ENCODE measurements at places on chromosomes 4 and X. TPM values are rescaled to one million over a fixed set of nuclear protein-coding genes. Genes with fewer than 3 reads are reported as not detected.

The SPIN3 gene
- 7.3 TPM for total RNA-seq

The KIF4A gene
- 34.0 TPM for total RNA-seq

The APBB2 gene
- total RNA-seq: 0.75 TPM

The EDA2R gene
- total RNA-seq: 2.5 TPM

The ADRA2C gene
- not detected for total RNA-seq

The SLC4A4 gene
- total RNA-seq: 2.3 TPM

The LEF1 gene
- 68.2 TPM for total RNA-seq

The HSFX1 gene
- total RNA-seq: 0.50 TPM

The DUSP21 gene
- not detected for total RNA-seq

The TACR3 gene
- not detected for total RNA-seq

The CSAG1 gene
- not detected for total RNA-seq

The CASP3 gene
- total RNA-seq: 77.1 TPM

The RXFP1 gene
- not detected for total RNA-seq

The UCP1 gene
- total RNA-seq: not detected

DNA sequence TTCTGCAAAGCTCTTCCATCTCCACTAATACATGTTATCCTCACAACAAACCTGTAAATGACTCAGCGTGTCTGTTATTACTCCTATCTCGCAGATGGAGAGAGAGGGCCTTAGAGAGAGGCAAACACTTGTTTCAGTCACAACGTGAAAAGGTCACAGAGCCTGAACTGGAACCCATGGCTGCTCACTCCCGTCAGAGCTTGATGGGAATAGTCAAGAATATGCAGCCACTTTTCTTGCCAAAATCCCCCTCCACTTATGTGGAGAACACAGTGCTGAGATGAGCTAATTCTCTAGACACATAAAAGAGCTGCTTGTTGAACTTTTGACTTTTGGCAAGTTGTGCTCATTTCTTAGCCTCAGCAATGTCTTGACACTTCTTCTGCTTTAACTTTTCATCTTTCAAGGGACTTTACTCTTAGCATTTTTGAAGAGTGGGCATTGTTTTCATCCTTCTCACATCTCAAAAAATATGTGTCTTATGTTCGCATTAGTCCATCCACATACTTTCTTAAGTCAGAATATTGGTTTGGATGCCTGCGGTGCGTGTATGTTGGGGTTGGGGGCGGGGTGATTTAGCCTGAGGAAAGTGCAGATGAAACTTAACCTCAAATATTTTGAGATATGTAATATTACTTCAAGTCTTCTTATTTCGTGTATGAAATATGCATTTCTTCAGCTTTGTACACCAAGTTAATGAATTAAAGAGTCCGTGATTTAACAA, 69.2 kb downstream of the SYNPO2 start:
- H3K27me3 ChIP-seq: peaks cover 5% of the 10 kb centered on the region
- no peaks in the 10 kb centered on the region for H3K36me3 ChIP-seq
- no peak for DNase-seq
- H3K4me3 ChIP-seq: no peak overlapping the region

GRCh38 chr4:125070861-125071260, 243.9 kb upstream of the FAT4 start:
- no peaks in the 10 kb centered on the region for H3K27me3 ChIP-seq
- no peaks in the 10 kb centered on the region for H3K36me3 ChIP-seq

DNA sequence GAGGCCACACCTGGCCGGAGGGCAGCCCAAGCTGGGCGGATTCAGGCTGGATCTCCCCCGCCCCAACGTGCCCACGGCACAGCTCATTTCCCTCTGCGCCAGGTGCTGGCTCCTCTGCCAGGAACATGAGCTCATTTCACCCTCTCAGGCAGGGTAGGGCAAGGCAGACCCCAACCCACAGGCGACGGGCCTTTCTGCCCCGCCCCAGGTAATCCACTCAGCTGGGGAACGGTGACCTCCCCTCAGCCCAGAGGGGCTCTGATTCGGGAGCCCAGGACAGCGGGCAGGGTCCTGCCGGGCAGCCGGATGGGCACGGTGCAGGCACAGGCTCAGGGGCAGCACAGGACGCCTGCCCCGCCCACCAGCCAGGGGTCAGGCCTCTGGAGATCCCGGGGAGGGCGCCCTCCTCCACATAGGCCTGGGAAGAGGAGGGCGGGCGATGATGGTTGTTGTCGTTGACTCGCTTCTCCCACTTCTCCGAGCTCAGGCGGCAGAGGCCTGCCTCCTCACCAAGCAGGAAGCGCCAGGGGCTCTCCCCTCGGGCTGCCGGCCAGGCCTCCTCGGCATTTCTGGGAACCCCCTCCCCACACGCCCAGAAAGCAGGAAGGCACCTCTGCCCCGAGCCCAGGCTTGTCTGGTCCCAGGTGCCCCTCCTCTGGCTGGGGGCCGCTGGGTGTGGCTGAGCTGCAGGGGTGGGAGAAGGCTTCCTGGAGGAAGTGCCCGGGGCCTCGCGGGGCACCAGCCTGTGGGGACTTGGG, 31.1 kb downstream of the TACC3 start:
- no peak overlapping the region for H3K4me3 ChIP-seq
- H3K36me3 ChIP-seq: no peaks in the 10 kb centered on the region
- no peaks in the 10 kb centered on the region for H3K27me3 ChIP-seq
- peaks cover 9% of the 10 kb centered on the region for H3K4me1 ChIP-seq
- DNase-seq: peak; percentile 56

GRCh38 chrX:12210196-12210815, 72.0 kb downstream of the FRMPD4 start:
- H3K27me3 ChIP-seq: no peaks in the 10 kb centered on the region
- no peaks in the 10 kb centered on the region for H3K4me1 ChIP-seq
- H3K4me3 ChIP-seq: no peak overlapping the region
- no peak for DNase-seq

DNA sequence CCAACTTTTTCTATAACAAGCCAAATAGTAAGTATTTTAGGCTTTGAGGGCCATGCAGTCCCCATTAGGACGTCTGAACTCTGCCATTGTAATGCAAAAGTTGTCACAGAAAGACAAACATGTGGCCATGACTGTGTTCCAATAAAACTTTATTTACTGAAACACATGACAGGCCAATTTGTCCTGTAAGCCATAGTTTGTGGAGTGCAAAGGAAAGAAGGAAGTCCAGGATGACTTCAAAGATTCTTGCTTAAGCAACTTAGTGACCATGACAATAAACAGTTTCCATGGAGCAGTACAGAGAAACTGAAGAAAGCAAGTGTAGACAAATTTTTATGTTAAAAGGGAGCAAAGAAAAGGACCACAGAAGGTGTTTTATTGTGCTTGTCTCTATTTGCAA, 35.0 kb upstream of the MYOZ2 start:
- no peak for DNase-seq
- H3K27me3 ChIP-seq: peaks cover under 1% of the 10 kb centered on the region
- no peaks in the 10 kb centered on the region for H3K36me3 ChIP-seq
- H3K4me1 ChIP-seq: peaks cover 2% of the 10 kb centered on the region

- H3K36me3 ChIP-seq: no peaks in the 10 kb centered on the region
- peaks cover 33% of the 10 kb centered on the region for H3K27me3 ChIP-seq
- H3K27ac ChIP-seq: no peak overlapping the region
- H3K4me1 ChIP-seq: peaks cover 3% of the 10 kb centered on the region
Observed at GRCh38 chr4:54217642-54218495, 11.2 kb upstream of the PDGFRA start.

DNA sequence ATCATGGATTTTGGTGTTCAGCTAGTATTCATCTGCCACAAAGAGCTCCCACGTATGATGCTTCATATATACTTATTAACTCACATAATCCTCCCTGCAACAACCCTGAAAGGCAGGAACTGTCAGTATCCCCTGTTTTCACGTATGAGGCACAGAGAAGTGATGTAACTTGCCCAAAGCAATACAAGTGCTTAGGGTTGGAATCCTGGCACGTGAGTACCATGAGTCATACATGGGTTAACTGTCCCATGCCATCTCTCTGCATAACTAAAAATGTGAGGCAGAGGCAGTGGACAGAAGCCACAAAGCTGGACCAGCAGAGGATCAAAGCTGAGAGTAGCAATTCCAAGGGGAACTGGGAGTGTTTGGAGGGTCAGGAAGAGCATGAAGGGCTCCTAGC, 35.7 kb upstream of the EGFL6 start:
- no peaks in the 10 kb centered on the region for H3K36me3 ChIP-seq
- no peak overlapping the region for H3K4me3 ChIP-seq
- H3K27me3 ChIP-seq: no peaks in the 10 kb centered on the region
- H3K4me1 ChIP-seq: no peaks in the 10 kb centered on the region
- no peak overlapping the region for H3K27ac ChIP-seq

DNA sequence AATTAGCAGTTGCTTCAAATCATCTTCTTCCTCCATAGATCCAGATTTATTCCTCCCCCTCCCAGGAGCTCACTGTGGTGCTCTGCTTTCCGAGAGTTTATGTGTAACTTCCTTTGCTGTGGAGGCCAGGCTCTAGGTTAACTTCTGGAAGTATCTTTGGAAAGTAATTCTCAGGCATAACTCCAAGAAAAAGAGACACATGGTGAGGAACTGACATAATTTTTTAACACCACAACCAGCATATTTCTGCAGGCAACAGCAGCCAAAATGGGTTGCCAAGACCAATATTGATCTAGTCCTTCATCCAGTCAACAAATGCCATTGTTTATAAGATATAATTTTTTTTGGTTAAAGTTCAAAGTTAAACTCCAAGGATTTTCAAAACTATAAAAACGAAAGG, 114.5 kb upstream of the RBPJ start:
- peaks cover 19% of the 10 kb centered on the region for H3K36me3 ChIP-seq
- DNase-seq: no peak
- peaks cover 18% of the 10 kb centered on the region for H3K27me3 ChIP-seq
- H3K4me1 ChIP-seq: peaks cover 20% of the 10 kb centered on the region
- H3K4me3 ChIP-seq: no peak overlapping the region

DNA sequence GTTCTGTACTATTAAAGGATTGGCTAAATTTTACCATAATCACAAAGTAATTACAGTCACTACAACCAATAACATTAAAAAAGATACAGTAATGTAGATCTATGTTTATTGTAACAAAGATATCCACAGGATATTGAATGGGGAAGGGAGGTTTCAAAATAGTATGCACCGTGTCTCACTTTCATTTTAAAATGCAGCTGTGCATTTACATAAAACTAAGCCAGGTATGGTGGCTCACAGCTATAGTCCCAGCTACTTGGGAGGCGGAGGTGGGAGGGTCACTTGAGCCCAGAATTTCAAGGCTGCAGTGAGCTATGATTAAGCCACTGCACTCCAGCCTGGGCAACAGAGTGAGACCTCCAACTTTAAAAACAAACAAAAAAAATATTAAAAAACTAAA, 8.5 kb downstream of the SRP72 start:
- H3K36me3 ChIP-seq: peaks cover 71% of the 10 kb centered on the region
- H3K4me3 ChIP-seq: no peak overlapping the region
- DNase-seq: no peak
- H3K27me3 ChIP-seq: no peaks in the 10 kb centered on the region

GRCh38 chr4:78441756-78442155, 109.8 kb upstream of the ANXA3 start:
- peaks cover 5% of the 10 kb centered on the region for H3K27me3 ChIP-seq
- H3K36me3 ChIP-seq: no peaks in the 10 kb centered on the region
- H3K4me3 ChIP-seq: no peak overlapping the region
- no peak overlapping the region for H3K27ac ChIP-seq
- no peak for DNase-seq

GRCh38 chr4:11593576-11594116, 165.0 kb upstream of the HS3ST1 start:
- no peak overlapping the region for H3K27ac ChIP-seq
- no peak overlapping the region for H3K4me3 ChIP-seq
- no peak for DNase-seq
- no peaks in the 10 kb centered on the region for H3K36me3 ChIP-seq
- H3K27me3 ChIP-seq: no peaks in the 10 kb centered on the region

GRCh38 chr4:154838155-154838554, 57.1 kb downstream of the RBM46 start:
- no peak overlapping the region for H3K27ac ChIP-seq
- no peaks in the 10 kb centered on the region for H3K36me3 ChIP-seq
- H3K27me3 ChIP-seq: no peaks in the 10 kb centered on the region

DNA sequence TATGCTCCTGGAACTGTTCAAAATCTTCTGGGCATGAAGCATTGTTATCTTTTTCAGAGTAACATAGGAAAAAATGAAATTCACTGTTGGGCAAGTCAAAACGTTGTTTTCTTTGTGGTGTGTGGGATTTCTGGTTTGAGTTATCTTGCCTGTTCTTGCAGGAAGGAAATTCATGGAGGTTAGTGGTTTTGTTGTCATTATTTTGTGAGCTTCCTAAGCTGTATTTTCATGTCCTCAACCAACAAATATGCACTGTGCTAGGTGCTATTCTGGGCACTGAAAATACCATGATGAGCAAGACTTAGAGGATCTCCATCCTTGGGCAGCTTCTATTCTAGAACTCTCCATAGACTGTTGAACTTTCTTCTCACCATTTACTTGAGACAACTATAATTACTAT, 16.9 kb downstream of the SPINK2 start:
- H3K4me3 ChIP-seq: peak overlapping the region; percentile 9
- H3K36me3 ChIP-seq: no peaks in the 10 kb centered on the region
- H3K27ac ChIP-seq: no peak overlapping the region
- peaks cover 31% of the 10 kb centered on the region for H3K4me1 ChIP-seq

DNA sequence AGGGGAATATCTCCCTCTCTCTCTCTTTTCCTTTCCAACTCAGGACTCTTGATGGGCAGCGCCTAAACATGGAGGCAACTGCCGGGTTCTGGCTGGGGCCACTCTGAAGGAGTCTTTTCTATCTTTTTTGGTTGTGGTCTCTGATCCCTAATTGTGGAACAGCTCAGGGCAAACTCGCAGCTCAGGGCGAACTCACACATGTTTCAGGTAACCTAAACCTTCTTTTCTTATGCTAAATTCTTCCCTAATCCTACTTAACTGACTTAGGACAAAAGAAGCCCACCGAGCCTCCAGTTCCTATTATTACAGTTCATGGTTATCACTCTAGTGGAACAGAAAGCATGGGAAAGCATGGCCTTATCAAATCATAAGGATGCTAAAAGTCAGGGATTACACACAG, 21.3 kb downstream of the ETDA start:
- peaks cover 4% of the 10 kb centered on the region for H3K4me1 ChIP-seq
- H3K27ac ChIP-seq: no peak overlapping the region
- H3K36me3 ChIP-seq: peaks cover 4% of the 10 kb centered on the region
- H3K4me3 ChIP-seq: no peak overlapping the region

DNA sequence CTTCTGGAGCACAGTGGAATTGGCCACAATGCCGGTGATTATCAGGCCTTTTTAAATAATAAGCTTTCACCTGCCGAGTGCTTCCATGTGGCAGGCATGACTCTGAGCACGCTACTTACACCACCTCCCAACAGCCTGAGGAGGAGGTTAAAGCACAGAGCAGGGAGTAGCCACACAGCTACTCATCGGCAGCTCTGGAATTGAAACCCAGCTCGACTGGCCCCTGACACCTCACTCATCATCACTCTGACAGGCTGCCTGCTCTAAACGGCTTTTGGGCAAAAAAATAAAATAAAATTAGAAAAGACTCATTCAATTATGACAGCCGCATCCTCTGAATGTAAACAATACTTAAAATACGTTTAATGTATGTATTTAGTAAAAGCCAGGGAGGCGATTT, 326.4 kb upstream of the NOCT start:
- no peaks in the 10 kb centered on the region for H3K27me3 ChIP-seq
- no peaks in the 10 kb centered on the region for H3K4me1 ChIP-seq
- no peak overlapping the region for H3K4me3 ChIP-seq
- no peak for DNase-seq
- H3K27ac ChIP-seq: no peak overlapping the region

- DNase-seq: peak; percentile 45
Observed at GRCh38 chrX:71178908-71179307, 34.3 kb downstream of the NLGN3 start.

GRCh38 chrX:57367649-57368048, 81.1 kb downstream of the FAAH2 start:
- DNase-seq: no peak
- no peak overlapping the region for H3K27ac ChIP-seq
- H3K36me3 ChIP-seq: peaks cover 3% of the 10 kb centered on the region
- H3K4me1 ChIP-seq: peaks cover 17% of the 10 kb centered on the region
- no peaks in the 10 kb centered on the region for H3K27me3 ChIP-seq
